ENCODE measurements at places on chromosomes 12 and 14.

- no peak for DNase-seq
These were observed 91.0 kb upstream of the EEA1 start for GRCh38 chr12:93019975-93020630.

DNA sequence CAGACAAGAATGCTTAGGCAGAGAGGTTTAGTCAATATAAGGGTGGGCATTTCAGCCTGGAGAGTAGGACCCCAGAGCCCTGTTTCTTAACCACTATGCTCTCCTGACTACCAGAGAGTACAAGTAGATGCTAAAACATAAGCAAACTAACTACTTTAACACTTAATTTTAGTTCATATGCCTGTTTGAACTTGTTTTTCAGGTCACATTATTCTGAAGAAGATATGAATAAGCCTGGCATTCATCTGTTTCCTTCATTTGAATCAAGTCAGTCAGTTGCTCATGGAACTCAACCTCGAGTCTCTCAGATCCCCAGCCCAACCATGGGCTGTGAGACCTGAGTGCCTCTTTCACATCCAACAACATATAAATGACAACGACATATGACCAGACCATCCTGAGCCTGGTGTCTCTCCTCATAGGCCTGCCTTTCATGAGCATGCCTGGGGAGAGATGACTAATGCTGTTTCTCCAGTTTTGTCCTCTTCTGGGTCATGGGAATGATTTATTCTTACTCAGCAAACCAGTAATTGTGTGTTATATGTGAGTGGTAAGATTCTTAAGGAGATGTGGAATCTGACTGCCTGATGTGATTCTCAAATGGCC, 251.1 kb upstream of the BTG1 start:
- DNase-seq = no peak

- no peak for DNase-seq
These were observed 66.0 kb upstream of the GTF2A1 start for GRCh38 chr14:81286574-81287370.

DNA sequence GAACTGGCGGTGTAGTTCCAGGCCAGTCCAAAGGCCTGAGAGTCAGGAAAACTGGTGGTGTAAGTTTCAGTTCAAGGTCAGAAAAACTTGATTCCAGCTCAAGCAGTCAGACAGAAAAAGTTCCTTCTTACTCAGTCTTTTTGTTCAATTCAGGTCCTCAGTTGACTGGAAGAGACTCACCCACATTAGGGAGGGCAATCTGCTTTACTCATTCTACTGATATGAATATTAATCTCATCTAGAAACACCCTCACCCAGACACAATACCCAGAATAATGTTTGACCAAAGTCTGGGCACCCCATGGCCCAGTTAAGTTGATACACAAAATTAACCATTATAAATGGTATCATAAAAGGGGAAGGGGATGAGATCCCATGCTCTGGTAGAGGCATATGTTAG, 50.1 kb upstream of the LTA4H start:
- no peak for DNase-seq

- DNase-seq = no peak
These were observed 20.6 kb downstream of the CNIH1 start for GRCh38 chr14:54420478-54421142.

- DNase-seq = no peak
These were observed 72.1 kb downstream of the PRIMA1 start for GRCh38 chr14:93716002-93716745.

GRCh38 chr14:102472791-102473150, 36.8 kb downstream of the ANKRD9 start:
- no peak for DNase-seq

DNA sequence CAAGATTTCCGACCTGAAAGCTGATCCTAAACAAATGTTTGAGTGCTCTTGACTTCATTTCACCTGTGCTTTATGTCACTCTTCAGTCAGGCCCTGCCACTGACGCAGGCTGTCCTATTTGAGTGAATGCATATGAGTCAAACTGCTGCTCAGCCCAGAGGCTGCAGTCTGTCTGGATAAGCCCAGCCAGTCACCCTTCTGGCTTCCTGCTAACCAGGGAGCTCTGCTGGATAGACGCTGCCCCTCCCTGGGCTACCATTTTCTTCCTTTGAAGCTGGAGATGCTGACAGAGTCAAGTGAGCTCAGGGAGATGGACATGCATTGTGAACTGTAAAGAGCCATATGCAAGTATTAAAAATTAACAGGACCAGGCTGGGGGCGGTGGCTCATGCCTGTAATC, 5.1 kb upstream of the TUNAR start:
- DNase-seq = no peak

DNA sequence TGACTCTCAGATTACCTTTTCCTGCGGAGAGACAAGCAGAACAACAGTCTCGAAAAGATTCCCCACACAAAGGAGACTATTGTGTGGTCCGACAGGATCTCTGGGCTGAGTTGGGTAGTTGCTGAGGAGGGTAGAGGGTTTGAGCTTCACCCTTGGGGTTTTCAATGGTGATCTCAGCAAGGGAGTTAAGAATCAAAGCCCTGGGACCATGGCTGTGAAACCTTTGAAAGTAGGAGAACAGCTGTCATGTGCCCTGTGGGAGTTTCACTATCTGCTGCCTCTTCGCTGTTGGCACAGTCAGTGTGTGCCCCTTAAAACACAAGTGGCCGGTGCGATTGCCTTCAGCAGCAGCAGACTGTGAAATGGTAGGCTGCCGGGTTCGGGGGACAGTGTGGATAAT, 14.2 kb upstream of the PLEK2 start:
- no peak for DNase-seq

DNA sequence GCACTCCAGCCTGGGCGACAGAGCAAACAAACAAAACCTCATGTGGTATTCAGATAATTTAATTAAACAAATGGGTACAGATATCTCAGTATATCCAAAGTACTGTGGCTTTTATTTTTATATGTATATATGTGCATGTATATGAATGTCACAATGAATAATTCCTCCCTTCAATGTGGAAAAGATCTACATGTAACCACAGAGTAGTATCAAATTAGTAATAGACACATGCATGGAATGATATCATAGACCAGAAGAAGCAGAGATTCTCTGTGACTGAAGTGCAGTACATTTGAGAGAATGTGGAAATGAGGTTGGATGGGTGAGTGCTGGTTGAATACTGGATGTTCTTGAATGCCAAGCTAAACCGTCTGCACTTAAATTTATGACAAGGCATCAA, 222.9 kb downstream of the CPNE8 start:
- no peak for DNase-seq

DNA sequence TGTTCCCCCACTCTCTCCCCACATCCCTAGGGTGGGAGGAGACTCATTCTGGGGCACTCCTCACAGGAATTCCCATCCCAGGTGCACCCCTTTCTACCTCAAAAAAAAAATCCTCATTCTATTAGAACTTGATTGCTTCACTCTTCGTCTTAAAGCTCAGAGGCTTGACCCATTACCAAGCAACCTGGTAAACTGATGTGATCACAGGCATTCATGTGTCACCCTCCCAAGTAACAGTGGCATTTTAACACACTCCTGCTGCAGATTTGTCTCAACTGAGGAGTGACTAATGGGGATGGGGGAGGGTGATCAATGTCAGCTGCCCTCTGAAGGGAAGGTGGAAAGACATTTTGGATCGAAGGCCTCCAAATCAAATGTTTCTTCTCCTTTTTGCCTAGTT, 78.1 kb upstream of the PTHLH start:
- DNase-seq = no peak

DNA sequence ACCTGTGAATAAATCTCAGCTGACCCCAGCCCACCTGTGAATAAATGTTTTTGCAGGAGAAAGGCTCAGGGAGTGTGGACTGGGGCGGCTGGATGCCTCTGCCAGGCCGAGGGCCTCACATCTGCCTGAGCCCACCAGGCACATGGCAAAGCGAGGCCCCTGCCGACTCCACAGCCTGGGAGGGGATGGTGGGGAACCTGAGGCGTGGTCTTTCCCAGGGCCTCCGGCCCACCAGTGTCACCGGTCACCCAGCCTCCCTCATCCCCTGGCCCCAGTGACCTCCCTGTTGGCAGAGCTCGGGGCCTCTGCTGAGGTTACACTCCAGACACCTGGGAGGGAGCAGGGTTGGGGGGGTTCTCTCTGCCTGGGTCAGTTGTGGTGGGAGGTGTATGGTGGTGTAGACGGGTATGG, 8.2 kb downstream of the NOC4L start:
- DNase-seq = no peak

GRCh38 chr12:53235164-53235563, 3.2 kb upstream of the RARG start:
- no peak for DNase-seq

DNA sequence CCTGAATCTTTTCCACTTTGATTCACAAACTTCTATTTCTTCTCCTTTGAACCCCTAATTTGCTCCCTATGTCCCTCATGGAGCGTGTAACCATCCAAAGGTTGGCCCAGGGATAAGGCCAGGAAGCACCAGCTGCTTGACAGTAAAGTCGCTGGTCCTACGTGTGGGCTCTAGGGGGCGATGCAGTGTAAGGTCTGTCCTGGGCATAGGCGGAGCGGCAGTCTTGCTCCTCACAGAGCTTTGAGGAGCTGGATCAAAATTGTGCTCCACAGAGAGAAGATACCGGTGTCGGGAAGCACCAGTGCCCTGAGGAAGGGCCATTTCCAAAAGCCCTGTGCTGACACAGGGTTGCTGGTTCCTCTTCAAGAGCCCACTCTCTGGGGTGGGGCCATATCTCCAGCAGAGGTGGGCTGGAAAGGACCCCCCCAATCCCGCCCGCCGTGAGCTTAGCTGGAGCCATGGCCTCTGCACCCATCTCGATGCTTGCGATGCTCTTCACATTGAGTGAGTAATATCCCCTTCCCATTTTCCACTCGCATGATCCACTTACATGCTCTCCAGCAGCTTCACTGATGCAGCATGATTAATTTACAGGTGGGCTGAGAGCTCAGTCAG, 49.9 kb upstream of the OR4E1 start:
- peak; percentile 14 for DNase-seq

- no peak for DNase-seq
These were observed 156.8 kb upstream of the TMEM260 start for GRCh38 chr14:56422703-56423213.

GRCh38 chr12:9895215-9895971, 14.1 kb downstream of the KLRF2 start:
- no peak for DNase-seq

DNA sequence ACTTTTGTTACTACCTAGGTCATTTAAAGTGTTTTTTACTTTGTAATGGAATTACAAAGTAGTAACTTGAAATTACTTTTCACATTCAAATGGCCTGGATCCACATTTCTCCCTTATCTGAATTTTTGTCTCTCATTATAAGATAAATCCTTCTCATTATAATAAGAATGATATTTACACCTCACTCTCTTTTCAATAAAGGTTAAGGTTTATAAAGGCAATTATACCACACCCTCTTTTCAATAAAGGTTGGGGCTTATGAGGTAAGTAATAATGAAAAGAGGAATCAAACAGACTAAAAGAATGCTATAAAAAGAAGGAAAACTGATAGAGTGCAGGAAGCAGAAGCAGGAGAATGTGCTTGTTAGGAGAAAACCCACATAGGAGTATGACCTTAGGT, 210.8 kb downstream of the ACSS3 start:
- no peak for DNase-seq

GRCh38 chr12:7374423-7375144, 69.4 kb downstream of the CD163L1 start:
- DNase-seq = no peak

- no peak for DNase-seq
These were observed 3.6 kb downstream of the SLC2A14 start for GRCh38 chr12:7869137-7869536.

GRCh38 chr14:53432378-53432802, 279.3 kb upstream of the DDHD1 start:
- DNase-seq = no peak

DNA sequence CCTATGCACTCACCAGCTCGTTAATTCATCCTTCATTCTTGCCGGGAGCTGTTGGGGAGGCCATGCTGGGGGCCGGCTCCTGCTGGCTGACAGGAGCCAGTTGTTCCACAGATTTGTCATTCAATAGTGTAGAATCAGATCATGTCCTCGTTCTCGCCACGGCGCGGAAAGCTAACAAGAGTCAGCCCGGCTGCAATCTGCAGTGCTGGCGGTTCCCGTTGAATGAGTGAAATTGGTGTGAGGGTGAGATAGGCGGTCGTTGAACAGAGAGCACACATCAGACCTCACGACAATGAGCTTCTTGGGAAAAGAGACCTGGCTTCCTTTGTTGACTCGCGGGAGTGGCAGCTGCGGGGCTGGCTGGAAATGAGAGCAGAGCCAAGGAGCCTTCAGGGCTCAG, 57.5 kb downstream of the KIF26A start:
- DNase-seq = no peak

GRCh38 chr12:78674311-78675090, 190.1 kb upstream of the SYT1 start:
- no peak for DNase-seq

GRCh38 chr14:101182476-101182875, 279.0 kb upstream of the RTL1 start:
- DNase-seq = no peak

- DNase-seq = no peak
These were observed 474 bp downstream of the KCNK10 start for GRCh38 chr14:88322504-88323085.

- DNase-seq = no peak
These were observed 21.1 kb downstream of the PLXNC1 start for GRCh38 chr12:94169495-94169894.

GRCh38 chr12:110245369-110245772, 35.7 kb upstream of the ATP2A2 start:
- peak; percentile 31 for DNase-seq

DNA sequence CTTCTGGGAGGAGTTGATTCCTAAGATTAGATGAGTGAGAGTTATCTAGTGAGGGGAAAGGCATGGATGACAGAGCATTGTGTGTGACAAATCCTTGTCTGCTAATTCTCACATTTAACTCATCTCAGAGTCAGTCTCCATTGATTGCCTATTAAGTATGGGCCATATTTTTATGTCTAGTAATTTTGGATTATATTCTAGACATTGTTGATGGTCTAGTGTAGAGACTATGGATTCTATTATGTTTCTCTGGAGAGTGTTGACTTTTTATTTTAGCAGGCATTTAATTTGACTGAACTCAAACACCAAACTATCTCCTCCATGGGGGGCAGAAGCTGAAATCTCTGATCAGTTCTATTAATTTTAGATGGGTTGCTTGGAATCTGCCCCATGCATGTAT, 114.4 kb downstream of the CACNA1C start:
- DNase-seq = no peak

GRCh38 chr12:120397824-120398540, 29.0 kb upstream of the MSI1 start:
- DNase-seq = no peak

DNA sequence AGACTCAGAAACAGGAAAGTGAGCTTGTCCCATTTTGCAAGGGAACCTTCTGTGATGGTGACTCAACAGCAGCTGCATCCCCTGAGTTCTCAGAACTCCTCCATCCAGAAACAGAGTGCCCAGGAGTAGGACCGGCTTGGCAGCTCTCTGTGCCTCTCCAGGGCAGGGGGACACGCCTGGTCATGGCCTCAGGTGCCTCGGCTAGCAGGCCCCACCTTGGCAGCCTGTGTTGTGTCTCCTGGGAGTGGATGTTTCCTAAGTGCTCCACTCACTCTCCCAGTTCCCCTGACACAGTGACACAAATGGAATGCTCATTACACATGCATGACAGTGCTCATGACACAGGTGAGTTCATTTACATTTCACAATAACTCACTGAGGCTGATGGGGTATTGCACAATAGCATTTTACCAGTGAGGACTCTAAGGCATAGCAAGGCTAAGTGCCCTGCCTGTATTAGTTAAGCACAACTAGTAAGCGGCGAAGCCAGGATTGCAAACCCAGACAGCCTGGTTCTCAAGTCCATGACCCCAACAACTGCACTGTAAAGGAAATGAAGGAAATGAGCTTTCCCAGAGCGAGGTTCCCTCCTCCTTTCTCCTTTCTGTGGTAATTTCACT, 47.4 kb downstream of the CALM1 start:
- DNase-seq = no peak

All from T-helper 9 cell (primary cell).